Foreskin keratinocyte (primary cell): ENCODE measurements at places on chromosomes 6 and 20.

GRCh38 chr6:159149641-159150040, 19.6 kb upstream of the FNDC1 start:
- no peak for DNase-seq

- no peak for DNase-seq
These were observed 504 bp downstream of the SNTA1 start for GRCh38 chr20:33443006-33443511.

DNA sequence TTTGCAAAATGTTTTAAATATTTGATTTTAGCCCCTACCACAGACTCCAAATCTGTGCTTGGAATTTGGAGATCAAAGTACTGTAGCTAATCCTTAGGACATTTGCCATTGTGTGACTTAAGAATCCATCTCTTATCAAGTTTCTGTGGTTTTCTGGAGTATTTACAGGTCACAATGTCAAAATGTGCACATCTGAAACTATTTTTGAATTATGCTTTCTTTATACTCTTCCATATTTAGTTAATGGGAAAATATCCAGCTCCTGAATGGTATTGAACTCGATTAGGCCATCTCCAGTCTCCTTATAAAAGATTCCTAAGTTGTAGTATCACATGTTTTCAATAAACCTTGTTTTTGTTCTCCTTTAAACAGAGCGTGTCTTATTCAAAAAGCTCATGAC, 162.5 kb downstream of the KHDC1L start:
- DNase-seq: no peak

- DNase-seq: no peak
These were observed 180.5 kb downstream of the JARID2 start for GRCh38 chr6:15426395-15426794.

GRCh38 chr20:47306755-47307370, 49.6 kb downstream of the ZMYND8 start:
- no peak for DNase-seq

GRCh38 chr6:131443514-131443913, 129.5 kb upstream of the ARG1 start:
- no peak for DNase-seq

DNA sequence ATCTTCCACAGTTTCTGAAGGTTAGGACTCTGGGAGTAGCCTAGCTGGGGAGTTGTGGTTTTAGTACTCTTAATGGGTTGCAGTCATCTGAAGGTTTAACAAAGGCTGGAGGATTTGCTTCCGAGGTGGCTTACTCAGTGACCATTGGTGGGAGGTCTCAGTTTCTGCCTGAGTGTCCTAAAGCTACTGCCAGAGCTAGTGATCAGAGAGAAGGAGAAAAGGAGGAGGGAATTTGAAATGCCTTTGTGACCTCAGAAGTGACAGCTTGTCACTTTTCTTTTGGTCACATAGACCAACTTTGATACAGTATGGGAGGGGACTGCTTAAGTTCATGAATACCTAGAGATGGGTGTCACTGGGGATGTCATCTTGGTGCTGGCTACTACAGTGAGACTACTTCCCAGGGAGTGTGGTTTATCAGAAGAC, 41.3 kb downstream of the NCOA3 start:
- no peak for DNase-seq

DNA sequence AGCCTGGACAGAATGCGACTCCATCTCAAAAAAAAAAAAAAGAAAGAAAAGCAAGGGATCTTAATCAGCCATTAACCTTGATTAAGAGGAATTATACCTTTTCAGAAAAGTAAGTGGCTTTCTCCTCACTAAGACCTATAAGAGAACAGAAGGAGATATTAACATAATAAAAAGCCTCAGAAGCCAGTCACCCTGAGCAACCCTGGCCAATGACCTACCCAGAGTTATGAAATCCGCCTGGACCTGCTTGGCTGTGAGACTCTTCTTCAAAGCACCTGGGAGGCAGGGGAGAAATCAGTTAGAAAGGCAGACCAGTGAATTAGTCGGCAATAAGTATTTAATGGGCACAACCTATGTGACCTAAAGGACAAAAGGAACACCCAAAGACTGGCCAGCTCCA, 32.7 kb upstream of the C20orf203 start:
- DNase-seq: no peak

- DNase-seq: peak; percentile 64
These were observed 741.3 kb downstream of the DOK5 start for GRCh38 chr20:55216525-55217242.

DNA sequence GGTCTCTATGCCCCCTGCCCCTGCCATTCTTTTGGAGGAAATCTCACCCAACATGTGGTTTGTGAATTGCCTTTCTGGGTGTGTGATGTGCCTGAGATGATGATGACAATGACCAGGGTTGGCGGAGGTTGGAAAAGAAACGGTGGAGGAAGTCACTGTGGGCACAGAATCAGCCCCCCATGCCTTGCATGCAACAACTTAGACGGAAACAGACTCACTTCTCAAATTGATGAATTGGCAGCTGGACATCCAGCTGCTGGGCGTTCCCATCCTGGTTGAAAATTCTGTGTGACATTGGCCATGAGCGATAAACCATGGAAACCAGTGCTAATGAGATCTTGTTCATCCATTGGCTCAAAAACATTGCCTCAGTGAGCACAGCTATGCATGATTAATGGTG, 95.8 kb upstream of the LY86 start:
- DNase-seq: no peak

GRCh38 chr6:25641940-25642666, 9.9 kb upstream of the SCGN start:
- DNase-seq: no peak

DNA sequence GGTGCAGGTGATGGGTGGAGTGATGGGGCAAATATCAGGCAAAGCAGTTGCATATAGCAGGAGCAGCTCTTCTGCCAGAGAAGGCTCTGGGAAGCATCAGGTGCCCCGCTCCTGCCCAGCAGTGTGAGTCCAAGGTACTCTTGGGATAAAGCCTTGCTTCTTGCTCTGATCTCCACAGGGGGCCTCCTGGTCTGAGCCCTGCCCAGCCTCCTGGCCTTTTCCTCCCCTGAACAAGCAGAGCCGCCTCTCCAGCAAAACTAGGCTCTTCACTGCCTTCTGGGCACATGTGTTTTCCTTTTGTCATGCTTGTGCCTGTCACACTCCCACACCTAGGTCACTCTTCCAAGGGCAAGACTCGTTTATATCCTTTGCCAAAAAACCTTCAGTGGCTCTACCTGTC, 34.3 kb downstream of the SIRPA start:
- DNase-seq: no peak

DNA sequence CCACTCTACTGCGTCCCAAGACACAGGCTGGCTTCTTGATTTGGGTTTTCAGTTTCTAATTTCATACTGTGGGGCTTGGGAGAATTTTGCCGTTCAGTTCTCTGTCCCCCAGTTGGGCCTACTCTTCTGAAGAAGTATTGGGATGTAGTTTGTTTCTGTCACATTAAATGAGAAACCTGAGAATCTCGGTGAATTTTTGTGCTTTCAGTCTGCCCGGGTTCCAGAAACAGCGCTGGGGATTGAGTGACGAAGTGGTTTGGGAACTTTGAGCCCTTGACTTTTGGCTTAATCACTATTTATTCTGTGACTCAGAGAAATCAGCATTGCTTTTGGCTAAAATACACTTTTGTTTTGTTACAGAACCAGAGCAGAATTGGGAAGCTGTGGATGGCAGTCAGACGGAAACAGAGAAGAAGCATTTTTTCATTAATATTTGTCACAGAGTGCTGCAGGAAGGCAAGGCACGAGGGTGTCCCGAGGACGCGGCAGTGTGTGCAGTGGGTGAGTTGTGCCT, 74.0 kb downstream of the IGF2R start:
- peak; percentile 34 for DNase-seq

- DNase-seq: no peak
These were observed 96.0 kb upstream of the CNKSR3 start for GRCh38 chr6:154606457-154606856.

DNA sequence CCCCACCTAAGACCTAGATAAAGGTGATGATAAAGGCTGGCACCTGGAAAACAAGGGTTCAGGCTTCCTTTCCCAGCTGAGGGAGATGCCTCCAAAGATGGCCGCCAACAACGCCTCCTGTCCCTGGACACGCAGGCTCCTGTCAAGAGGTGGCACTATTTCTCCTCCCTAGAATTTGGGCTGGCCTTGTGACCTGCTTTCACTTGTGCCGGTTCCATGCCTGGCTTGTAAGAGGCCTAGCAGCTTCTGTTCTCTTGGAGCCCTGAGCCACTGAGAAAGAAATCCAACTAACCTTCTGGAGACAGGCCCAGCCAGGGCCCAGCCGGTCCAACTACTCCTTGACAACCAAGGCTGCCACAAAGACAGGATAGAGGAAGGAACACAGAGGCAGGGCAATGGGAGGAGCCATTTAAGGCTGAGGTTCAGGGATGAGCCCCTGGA, 60.2 kb upstream of the RALY start:
- peak; percentile 54 for DNase-seq
